Peyer's patch (tissue), 4 donors: ENCODE measurements at places on chromosomes 3 and 15.

DNA sequence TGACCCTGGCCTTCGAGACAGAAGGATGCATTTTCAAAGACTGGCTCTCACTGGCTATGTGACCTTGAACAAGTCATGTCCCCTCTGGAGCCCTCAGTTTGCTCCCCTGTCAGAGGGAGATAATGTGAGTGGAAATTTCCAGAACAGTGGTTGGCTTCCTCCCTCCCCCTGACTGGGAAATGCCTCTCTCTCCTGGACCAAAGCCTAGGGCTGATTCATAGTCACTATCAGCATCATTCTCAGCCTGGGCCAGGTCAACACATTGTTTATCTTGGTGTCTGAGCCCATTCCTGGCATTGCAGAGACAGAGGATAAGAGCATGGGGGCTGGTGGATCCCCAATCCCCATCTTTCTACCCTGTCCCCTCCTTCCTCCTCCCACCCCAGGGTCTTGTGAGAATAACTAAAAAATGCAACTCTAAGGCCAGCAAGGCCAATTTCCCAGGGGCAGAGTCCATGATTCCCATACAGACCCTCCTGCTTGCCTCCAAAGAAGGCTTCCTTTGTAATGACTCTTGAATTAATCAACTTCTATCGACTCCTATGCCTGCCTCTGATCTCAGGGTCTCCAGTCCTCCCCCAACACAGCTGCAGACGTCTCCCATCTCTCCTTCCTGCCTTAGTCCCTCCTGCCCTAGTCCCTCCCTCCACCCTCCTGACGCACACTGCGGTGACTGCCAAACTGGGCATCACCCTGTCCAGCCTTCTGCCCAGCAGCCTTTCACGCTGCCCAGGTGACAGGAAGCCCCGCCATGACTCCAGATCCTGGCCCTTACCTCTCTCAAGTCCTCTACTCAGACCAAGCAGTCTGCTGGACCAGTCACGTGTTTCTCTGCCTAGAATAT, 35.4 kb upstream of the CORO2B start:
- no peak for DNase-seq

DNA sequence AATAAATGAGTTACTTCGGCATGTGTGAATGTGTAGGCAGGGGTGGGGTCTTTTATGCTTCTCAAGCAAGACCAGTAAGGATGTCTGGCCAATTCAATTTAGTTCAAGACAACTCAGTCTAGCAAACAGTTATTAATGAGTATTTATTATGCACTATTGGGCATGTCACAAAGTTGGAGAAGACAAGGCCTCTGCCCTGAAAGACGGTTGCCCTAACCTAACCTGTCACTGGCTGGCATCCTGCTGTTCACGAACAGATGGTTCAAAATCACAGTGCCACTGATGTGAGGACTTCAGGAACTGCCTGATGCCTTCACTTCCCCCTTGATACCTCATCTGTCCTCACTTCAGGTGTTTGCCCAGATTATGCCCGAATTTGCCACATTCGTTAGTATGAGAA, 217.8 kb downstream of the SOX2 start:
- DNase-seq, result no peak

- DNase-seq, result no peak
Measured at GRCh38 chr3:97793420-97794019, 28.3 kb upstream of the CRYBG3 start.

DNA sequence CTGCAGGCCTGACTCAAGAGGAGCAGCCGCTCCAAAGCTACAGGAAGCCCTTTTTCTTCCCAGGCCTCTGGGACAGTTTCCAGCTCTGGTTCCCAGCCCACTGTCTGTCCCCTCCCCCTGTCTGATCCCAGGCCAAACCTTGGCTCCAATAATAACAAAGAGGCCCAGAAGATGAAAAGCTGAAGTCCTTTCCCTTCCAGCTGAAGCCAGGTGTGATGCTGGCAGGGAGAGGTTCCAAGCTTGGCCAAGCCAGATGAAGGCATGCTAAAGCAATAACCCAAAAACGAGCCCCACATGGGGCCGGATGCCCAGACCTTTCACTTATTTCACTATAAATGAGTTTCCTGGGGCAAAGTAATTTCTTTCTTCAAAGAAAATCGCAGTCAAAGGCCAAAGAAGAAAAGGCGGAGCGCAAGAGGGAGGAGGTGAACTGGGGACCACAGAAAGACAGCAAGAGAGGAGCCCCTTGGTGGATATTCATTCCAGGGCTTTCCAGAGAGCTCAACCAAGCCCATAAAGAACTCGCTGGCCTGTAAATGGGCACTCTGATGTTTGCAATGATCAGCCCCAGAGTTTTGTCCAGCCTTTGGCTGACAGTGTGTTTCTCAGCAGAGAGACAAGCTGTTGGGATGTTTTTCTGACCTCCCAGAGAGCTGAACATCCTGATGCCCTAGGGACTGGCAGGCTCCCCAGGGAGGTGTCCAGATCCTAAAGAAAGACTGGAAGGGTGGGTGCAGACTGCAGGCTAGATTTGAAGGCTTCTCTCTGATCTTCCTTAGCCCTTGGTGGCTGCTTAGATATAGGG, 157.6 kb downstream of the UACA start:
- no peak for DNase-seq

- DNase-seq, result no peak
Measured at GRCh38 chr15:47720555-47720954, 3.2 kb downstream of the SEMA6D start.

- DNase-seq, result no peak
Measured at GRCh38 chr3:22856811-22857210, 346.3 kb upstream of the UBE2E2 start.

DNA sequence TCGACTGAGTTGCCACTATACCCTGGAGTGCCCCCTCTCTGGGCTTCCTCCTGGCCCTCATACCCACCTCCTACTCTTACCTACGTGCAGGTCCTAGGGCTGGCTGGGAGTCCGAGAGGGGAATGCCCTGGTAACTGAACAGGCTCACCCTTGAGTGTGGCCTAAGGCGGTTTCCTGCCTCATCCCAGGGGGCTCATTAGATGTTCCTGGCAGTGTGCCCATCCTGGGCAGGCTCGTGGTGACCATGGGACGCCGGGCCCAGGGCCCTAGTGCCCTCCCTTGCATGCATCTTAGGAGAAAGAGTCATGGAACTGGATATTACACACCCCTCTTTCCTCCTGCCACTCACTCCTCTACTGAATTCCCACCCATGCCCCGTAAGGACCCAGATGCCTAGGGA, 2.8 kb downstream of the SEMA4B start:
- no peak for DNase-seq

DNA sequence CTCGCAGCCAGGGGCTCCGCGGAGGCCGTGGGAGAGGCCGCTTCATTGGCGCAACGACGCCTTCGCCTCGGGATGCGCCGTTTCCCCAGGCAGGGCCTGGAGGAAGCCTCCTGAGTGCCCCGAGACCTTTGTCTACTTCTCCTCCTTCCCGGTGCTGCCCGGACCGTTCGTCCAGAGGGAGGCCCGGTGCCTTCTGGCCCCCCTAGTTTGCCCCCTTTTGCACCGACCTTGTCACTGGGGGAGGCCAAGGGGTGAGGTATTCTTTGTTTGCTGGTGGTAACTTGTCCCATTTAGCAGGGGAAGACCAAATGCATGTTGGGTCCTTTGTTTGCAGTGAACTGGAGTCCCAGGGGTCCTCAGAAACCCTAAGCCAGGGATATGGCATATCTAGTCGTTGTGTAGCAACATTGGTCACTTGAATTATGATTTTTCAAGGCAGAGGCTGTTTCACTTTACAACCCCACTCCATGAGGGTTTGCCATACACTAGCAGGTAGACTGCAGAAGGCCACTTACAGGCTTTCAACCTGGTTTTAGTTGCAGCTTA, 615 bp downstream of the DHX30 start:
- DNase-seq, result no peak

DNA sequence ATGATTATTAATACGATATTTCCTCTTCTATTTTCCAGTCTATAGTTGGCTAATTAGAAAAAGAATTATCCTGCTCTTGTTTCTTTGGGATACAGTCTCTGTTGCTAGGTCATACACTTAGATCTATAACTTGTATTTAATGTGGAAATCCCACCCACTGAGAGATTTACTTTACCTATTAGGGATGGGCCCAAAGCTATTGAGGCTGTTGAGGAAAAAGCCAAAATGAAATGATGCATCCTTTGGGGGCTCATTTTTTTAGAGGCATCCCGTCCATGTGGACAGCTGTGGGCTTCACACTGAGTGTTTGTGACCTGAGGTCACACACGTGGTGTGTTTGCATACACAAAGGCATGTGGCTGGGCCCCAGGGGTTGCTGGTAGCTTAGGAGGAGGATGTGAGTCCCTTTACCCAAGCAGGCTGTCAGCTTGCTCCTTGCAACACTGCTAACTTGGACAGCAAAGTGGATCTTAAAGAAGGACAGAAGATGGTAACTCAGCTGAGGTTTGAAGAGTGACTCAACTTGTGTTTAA, 477.4 kb downstream of the AGBL1 start:
- no peak for DNase-seq
